ENCODE measurements at places on chromosomes 6 and 20.

- DNase-seq = no peak
Observed at GRCh38 chr6:153790876-153791473, 248.1 kb upstream of the OPRM1 start.

DNA sequence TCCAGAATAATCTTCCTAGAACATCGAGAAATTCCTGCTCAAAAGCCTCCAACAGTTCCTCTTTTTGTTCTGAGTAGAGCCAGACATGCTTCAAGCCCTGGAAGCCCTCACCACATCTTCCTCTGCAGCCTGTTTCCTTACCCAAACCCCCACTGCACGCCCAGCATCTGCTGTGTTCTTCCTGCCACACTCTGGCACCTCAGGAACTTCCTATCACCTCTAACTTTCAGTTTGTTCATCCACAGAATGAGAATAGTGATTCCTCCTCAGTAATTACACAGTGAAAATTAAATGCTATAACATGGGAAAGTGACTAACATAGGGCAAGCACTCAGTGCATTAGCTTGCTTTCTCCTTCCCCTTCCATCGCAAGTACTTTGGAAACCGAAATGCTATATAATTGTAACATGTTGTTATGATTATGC lies 26.3 kb downstream of the C6orf89 start:
- DNase-seq = no peak

DNA sequence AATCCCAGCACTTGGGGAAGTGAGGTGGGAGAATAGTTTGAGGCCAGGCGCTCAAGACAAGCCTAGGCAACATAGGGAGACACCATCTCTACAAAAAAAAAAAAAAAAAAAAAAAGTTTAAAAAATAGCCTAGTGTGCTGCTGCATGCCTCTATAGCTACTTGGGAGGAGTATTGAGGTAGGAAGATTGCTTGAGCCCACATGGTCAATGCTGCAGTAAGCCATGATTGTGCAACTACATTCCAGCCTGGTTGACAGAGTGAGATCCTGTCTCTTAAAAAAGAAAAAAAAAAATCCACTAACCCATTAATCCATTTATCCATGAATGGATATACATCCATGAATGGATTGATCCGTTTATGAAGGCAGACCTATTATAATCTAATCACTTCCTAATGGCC lies 1064.6 kb upstream of the EYS start:
- no peak for DNase-seq

DNA sequence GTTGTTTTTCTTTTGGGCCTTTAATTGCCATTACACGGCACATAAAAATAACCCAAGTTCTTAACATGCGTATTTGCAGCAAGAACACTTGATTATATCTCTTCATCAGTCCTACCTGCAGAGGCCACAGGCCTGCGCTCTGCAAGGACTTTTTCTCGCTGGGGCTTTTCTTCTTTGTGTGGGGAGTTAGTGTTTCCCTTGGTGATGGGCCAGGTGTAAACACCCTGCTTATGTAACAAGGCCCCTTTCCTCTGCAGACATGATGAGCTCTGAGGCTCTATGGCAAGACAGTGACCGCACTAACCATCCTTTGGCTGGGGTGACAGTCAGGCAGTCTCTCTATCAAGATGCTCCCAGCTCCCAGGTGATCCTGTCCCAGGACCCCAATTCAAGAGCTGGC lies 97.8 kb upstream of the PCSK2 start:
- DNase-seq = no peak

DNA sequence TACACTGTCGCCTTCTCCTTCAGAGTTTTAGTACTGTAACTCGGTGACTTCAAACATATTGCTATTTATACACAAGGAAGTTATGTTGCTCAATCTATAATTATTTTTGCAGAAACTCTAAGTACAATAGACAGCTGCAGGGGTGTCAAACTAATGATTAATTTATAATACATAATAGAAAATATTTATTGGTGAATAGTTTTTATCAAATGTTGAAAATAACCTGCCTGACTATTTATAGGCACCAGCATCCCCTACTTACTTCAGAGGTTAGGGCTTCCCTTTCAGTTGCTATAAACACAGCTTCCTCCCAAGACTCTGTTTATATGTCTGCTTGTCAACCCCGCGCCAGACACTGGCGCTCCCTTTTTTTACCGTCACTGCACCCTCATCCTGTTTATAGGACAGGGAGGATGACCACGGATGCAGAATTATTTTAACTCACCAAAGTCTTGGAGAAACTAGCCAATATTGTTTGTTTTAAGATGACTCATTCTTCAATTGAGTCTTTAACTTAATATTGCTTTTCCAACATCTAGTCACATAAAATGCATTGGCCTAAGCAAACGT lies 225.0 kb downstream of the ALDH8A1 start:
- no peak for DNase-seq

- no peak for DNase-seq
Observed at GRCh38 chr20:47733892-47734291, 51.4 kb downstream of the SULF2 start.

DNA sequence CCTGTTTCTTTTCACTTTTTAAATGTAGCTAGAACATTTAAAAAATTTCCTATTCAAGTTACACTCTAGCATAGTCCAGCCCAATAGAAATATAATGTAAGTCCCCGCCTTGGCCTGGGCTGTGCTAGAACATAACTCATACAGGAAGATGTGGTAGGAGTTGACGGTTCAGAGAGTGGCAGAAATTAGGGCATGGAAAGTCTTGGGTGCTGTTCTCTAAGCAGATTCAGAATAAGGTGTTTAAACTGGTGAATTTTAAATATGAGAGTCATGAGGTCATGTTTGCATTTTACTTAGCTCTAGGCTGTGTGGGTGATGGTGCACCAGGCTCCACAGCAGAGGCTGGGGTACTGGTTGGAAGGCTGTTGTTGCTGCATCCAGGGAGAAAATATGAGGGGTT lies 256.5 kb downstream of the FARS2 start:
- no peak for DNase-seq

DNA sequence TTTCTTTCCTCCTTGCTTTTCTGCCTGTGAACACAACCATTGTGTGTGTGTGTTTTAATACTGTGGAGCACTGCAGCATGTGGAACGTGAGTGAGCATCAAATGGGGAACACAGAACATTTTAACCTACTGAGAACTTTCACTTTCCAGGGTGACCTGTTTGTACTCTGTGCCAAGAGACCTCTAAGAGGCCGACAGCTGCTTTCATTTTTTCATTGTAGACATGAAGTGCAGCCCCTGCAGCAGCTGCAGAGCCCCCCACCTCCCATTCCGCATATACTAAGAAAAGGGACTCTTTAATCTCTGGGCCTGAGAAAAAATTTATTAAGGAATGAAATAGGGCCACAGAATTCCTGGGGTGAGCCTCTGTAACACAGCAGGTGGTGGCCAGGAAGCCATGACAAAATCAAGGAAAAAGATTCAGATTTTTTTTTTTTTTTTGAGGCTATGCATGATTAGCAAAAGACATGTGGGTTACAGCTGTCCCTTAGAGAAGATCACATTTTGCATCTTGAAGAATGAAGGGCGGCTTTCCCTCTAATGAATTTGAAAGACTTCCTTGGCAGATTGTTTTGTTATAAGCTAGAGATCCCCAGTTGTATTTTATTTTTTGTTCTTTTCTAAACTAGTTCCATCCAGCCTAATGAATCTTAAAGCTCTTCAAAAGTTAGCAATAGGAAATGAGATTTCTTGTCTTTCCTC lies 503.4 kb downstream of the CD109 start:
- no peak for DNase-seq

DNA sequence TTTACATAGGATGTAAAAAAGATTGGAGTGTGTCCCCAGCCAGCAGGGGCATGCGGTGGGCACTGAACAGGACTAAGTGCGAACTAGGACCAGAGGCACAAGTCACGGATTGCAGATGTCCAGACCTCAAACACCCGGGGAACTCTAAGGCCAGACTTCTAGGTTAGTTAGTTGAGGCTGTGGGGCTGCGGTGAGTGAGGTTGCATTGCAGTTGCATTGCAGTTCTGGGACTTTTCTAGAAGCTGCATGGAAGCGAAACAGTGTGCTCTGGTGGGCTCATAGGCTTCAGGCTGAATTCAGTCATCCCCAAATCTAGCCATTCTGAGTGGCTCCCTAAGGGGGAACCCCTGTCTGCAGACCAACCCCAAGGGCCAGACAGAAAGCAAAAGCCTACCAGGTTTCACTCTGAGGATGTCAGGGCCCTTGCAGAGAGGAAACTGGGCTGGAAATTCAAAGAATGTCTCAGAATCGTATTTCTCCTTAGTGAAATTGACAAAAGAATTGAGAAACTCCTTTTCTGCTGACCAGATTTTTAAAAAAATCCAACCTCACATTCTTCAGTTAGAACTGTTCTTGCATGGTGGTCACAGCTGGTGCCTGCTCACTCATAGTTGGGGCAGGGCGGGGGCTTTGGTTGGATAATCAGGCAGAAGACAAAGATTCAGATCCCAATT lies 182.8 kb downstream of the ZDHHC14 start:
- DNase-seq = no peak

- no peak for DNase-seq
Observed at GRCh38 chr6:74044417-74045096, 348.6 kb downstream of the CD109 start.

DNA sequence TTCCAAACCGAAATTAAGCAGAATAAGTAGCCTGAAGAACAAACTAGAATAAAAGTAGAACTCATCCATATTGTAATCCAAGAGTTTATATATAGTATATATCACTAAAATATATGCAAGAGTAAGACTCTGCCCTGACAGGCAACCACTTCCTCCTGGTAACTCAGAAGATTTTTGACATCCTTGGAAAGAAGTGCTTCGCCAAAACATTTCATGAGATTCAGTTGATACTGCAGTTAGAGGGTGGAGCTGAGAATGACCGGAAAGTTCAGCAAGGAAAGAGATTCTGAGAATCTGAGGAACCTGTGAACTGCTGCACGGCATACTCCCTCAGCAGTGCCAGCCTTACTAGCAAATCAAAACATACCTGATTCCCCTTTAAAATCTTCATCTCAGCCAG lies 79.6 kb downstream of the CDK19 start:
- DNase-seq = no peak

DNA sequence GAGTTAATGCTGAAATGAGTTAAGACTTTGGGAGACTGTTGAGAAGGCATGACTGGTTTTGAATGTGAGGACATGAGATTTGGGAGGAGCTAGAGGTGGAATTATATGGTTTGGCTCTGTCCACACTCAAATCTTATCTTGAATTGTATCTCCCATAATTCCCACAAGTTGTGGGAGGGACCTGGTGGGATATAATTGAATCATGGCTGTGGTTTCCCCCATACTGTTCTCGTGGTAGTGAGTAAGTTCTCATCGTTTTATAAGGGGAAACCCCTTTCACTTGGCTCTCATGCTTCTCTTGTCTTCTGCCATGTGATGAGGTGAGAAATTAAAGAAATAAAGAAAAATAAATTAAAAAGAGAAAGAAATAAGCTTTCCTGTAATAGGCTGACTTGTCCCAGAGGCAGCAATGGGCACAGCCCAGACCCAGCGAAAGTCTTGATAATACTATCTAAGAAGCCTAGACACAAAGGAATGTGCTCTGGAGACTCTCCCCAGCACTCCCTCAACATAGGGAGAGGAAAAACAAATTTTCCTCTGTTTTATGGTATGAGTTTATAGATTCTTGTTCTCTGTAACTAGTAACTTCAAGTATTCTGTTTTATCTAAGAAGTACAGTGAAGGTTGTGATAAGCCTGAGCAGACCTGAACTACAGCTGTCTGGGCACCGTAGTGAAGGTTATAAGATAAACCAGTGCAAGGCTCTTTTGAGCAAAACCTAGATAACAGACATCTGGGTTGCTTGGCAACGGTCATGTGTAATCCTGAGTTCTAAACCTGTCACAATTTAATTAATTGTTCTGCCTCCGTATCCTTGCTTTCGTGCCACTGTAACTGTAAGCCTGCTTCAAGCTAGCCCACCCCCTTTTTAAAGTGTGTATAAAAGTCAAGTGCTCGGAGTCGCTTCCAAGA lies 88.9 kb upstream of the ECI2 start:
- no peak for DNase-seq

GRCh38 chr6:12246900-12247299 lies 43.3 kb upstream of the EDN1 start:
- no peak for DNase-seq

DNA sequence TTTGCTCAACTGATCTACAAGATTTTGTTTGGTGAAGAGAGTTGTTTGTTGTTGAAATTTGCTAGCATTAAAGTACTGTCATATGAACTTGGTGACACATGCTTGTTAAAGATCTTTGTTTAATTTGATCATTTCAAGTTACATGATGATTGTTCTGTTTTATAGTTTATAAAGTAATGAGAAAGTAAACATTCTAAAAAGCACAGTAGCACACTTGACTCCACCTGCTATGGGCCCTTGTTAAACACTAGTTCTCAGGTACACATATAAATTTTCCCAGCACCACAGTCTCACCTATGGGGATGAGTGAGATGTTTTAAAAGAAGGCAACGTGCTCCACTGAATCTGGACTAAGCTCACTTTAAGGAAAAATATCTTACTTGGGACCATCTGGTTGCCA lies 14.1 kb downstream of the MCHR2 start:
- DNase-seq = no peak

GRCh38 chr6:20472748-20473147 lies 61.5 kb upstream of the CDKAL1 start:
- DNase-seq = no peak

GRCh38 chr6:110622912-110623578 lies 146.6 kb upstream of the SLC22A16 start:
- no peak for DNase-seq

GRCh38 chr6:31525932-31526591 lies 2.7 kb upstream of the MCCD1 start:
- DNase-seq = no peak

GRCh38 chr20:63318391-63319163 lies 25.6 kb downstream of the COL20A1 start:
- DNase-seq = no peak

DNA sequence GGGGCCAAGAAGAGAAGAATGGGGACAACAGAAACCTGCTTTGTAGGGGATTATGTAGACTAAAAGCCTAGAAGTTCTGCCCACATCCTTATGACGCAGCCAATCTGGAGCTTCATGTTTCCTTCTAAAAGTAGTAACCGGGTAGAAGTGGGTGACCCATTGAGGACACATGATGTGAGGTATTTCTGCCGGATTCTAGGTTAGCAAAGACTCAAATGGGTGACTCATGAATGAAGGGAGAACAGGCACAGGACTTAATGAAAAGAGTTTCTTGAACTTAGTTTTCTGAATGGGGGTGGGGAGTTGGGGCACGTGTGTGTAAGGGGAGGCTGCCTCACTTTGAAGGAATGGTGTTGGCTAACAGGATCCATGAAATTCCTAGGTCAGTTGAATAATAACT lies 68.8 kb downstream of the CDS2 start:
- DNase-seq = no peak

GRCh38 chr6:31094389-31094881 lies 17.9 kb downstream of the C6orf15 start:
- no peak for DNase-seq

- no peak for DNase-seq
Observed at GRCh38 chr20:57768519-57768918, 58.7 kb upstream of the PMEPA1 start.

- no peak for DNase-seq
Observed at GRCh38 chr20:63658749-63659187, 656 bp downstream of the RTEL1 start.

All from HTR-8/SVneo (cell line).